ENCODE measurements at places on chromosomes 7 and 10.

GRCh38 chr7:18503126-18503866 is 7.7 kb downstream of the HDAC9 start:
- no peak for DNase-seq

- DNase-seq: no peak
Observed at GRCh38 chr10:52170776-52171175, 143.3 kb upstream of the DKK1 start.

DNA sequence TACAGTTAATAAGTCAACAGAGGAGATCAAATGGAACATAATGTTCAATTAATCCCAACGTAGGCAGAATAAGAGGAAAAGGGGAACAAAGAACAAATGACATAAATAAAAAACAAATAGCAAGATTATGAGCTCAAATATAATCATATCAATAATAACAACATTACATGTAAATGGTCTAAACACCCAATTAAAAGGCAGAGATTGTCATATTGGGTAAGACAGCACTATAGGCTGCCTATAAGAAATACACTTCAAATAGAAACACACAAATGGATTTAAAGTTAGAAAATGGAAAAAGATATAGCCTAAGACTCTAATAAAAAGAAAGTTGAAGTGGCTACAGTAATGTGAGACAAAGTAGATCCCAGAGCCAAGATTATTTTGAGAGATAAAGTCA is 126.4 kb upstream of the PTER start:
- no peak for DNase-seq

GRCh38 chr7:15839416-15840100 is 153.1 kb upstream of the MEOX2 start:
- DNase-seq: no peak

DNA sequence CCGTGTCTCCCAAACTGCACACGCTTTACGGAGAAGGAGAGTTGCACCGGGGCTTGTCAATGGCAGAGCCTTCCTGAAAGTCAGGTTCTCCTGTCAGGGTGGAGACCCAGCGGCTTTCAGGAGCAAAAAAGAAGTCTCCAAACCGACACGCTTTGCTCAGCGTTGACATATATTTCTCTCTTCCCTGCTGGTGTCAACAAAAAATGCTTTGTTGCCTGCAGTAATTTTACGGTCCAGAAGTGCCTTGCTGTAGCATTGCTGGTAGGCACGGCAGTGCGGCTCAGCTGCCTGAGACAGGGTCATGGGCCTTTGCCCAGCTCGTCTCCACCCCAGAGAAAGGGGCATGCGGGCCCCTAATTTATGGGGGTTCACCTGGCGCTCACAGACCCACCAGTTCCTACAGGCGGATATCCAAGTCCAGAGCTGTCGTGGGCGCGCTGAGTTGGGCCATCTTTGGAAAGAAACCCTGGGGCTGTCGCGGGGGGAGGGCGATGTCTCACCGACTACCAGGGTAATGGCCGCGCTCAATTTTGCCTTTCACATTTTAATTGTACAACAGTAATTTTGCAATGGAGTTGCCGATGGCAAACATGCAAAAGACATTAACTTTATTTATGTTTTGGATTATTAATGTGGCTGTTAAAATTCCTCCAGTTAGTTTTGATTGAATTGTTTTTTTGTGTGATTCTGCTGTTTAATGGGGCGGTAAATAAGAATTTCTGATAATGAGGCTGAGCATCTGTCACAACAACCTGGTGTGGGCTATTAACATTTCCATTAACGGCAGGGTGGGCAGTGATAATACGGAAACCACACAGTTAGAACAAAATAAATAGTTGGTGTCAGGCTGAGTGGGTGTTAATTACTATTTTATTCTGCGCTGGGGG is 478.2 kb upstream of the FOXK1 start:
- DNase-seq: peak; percentile 17

DNA sequence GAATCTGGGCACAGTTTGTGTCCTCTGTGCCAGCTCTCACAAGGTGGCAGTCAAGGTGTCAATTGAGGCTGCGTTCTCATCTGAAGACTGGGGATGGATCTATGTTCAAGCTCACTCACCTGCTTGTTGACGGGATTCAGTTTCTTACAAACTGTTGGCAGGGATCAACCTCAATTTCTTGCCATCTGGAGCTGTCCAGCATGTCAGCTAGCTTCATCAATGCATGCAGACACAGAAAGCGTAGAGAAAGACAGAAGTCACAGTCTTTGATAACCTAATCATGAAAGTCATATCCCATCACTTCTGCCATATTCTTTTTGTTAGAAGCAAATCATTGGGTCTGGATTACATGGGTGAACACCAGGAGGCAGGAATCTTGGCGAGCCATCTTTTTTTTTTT is 32.0 kb upstream of the WAPL start:
- DNase-seq: no peak

GRCh38 chr7:130994378-130995115 is 260.5 kb upstream of the KLF14 start:
- no peak for DNase-seq

DNA sequence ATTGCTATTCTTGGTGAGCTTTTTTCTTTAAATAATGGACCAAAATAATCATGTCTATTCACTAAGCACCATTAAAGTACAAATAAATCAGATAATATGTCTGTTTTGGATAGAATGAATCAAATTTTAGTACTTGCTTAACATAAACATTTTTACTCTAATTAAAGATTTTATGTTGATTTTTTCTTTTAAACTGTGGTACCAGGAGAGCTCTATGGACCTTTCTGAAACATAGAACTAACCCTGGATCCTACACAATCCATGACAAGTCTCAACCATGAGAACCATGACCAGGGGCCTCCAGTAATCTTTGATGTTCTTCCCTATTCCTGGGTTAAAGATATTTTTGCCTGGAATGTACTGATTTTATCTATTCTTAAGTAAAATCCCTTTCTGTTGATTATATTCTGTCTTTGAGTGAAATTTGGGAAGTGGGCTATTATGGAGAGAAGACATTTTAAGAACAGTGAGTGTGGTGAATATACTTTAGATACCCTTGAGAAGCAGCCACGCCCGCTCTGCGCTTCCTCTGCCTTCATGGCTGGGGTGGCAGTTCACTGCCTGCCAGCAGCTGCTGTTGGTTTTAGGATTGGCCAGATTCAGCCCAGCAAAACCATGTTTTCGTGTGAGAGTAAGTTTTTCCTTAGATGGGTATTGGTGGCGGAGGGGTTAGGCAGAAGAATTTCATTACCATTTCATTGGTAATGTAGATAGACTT is 42.2 kb upstream of the BHLHA15 start:
- no peak for DNase-seq

DNA sequence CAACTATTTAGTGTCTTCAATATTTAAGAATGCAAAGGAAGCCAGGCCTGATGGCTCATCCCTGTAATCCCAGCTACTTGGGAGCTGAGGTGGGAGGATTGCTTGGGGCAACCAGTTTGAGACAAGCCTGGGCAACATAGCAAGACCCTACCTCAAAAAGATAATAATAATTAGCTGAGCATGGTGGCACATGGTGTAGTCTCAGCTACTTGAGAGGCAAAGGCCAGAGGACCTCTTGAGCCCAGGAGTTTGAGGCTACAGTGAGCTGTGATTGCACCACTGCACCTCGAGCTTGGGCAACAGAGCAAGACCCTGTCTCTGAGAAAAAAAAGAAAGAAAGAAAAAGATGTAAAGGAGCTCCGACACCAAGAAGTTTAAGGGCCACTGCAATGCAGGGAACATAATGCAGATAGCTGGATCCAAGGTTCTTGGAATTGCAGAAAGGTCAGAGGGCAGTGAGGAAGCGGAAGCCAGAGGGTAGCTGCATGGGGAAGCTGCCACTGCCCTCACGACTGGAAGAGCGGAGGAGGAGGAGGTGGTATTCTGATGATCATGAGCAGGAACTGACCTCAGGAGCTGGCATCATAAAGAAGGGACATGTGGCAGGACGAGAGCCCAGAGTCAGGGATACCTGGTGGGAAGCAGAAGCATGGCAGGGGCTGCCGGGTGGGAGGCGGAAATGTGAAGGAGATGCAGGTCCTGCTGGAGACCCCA is 60.2 kb upstream of the PODXL start:
- DNase-seq: no peak

GRCh38 chr10:90064295-90064694 is 362.9 kb downstream of the KIF20B start:
- no peak for DNase-seq

GRCh38 chr7:92809760-92810573 is 26.4 kb downstream of the CDK6 start:
- DNase-seq: no peak

- DNase-seq: no peak
Observed at GRCh38 chr7:77157446-77157845, 35.0 kb downstream of the CCDC146 start.

GRCh38 chr7:96407427-96407826 is 85.5 kb upstream of the SLC25A13 start:
- no peak for DNase-seq

GRCh38 chr7:148807436-148807835 is 76.7 kb downstream of the EZH2 start:
- no peak for DNase-seq

GRCh38 chr10:29669149-29669548 is 34.4 kb upstream of the SVIL start:
- no peak for DNase-seq

DNA sequence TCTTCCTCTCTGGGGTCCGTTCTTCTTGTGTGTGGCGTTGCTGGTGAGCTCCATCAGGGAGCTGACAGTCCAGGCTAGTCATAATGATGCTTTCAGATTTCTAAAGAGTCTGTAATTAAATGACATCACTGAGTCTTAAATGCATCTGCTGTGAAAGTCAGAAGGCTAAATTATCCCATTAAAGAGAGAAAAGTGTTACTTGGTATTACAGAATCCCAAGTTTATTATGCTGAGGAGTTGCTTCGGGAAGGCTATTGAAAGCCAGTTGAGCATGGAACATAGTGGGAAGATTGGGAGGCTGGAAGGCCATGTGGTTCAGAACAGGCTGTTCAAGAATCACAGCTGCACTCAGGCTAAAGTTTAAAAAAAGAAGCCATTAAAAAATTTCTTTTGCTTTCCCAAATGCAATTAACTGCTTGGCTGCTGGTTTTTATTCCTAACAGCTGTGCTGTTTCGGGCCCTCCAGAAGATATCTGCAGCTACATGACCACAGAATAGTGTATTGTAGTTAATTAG is 342.6 kb upstream of the LRGUK start:
- DNase-seq: no peak

- DNase-seq: no peak
Observed at GRCh38 chr10:118966076-118966849, 63.3 kb upstream of the NANOS1 start.

- DNase-seq: no peak
Observed at GRCh38 chr7:116678780-116679179, 6.8 kb downstream of the MET start.

GRCh38 chr10:100986952-100987684 is at the start of the genes MRPL43 and TWNK:
Gene MRPL43, minus strand, starts transcription at chr10:100987497. Its CDS starts 54 bp downstream, at chr10:100987443.
Gene TWNK, plus strand, starts transcription at chr10:100987543. Its CDS starts 668 bp downstream, at chr10:100988211.
- DNase-seq: peak; percentile 77

GRCh38 chr7:37052705-37053104 is 328.4 kb upstream of the AOAH start:
- DNase-seq: no peak

DNA sequence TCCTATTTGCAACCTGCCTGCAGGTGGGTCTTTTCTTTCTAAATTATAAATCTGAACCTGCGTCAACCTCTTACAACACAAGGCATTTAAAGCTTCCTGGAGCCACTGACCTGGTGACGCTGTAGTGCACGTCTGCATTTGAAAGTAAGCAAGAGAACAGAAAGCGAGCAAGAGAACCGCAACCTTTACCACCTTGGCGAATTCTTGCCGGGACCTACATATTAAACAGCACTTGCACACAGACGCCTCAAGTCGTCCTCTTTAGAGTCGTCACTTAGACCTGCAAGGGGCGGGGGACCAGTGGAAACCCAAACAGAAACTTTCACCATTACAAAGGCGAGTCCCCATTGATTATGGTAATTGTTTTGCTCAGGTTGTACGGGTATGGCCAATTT is 9.5 kb downstream of the GLI3 start:
- DNase-seq: no peak
